ENCODE measurements at places on chromosomes 1 and 21.

DNA sequence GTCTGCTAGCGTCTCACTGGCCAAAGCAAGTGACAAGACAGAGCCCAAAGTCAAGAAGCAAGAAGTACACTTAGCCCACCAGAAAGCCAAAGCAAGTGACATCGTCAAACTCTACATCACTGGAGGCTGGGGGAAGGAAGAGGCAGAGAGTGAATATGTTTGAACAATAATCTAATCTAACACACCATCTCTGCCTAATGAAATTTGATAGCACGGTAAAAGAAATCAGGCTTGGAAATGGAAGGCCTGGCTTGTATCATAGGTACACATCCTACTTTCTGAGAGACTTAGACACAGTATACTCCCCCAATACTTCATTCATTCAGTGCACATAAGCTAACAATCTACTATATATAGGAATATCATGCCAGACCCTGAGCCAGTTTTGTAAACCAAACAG, 26.3 kb downstream of the TRABD2B start:
- DNase-seq = no peak

DNA sequence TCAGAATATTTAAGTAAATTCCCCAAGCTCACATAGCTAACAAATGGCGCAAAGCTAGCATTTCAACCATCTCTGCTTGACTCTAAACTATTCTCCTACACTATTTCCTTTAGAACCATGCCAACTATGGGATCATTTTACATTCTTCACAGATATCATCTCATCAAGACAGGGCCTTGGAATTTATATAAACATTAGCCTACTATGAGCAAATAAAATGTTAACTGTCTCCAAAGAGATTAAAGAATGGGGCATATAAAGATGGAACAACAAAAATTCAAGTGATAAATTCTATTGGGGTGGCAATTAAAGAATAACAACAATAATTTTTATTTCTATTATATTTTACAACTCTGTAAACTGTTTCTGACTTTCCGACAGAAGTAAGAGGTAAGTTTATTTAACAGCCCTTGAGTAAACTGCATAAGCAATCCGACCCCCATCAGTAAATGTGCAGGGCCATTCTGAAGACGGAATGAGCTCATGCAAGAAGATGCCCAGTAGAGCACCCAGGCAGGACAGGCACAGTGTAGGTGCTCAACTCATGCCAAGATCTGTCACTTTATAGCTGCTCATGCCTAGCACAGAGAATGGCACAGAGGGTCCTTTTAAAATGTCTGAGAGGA, 261.9 kb downstream of the VAV3 start:
- no peak for DNase-seq

DNA sequence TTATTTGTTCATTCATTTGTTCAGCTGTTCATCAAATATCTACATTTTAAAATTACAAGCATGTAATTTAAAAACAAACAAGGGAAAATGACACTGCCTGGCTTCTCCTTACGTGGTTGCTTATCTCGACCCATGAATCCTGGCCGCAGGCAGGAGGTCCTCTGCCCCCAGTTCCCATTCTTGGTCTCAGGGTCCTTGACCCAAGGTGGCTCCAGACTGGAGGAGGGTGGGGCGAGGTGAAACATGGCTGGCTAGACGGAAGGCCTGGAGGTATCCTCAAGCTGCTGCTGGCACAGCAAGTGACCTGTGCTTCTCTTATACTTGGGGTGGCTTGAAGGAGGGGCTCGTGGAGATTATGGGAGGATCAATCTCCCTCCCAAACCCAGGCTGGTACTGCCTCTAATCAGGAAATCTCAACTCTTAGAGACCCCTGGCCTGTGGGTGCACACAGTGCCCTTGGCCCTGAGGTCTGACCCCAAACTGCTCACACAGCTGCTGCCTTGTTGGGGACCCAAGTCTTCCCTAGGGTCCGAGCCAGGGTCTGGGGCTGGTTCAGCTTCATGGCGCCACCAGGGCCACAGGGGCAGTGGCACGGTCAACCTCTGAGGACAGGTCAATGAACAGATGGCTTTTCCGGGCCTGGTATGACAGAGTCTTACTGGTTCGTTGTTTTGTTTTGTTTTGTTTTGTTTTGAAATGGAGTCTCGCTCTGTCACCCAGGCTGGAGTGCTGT, 63.7 kb downstream of the SCCPDH start:
- no peak for DNase-seq

DNA sequence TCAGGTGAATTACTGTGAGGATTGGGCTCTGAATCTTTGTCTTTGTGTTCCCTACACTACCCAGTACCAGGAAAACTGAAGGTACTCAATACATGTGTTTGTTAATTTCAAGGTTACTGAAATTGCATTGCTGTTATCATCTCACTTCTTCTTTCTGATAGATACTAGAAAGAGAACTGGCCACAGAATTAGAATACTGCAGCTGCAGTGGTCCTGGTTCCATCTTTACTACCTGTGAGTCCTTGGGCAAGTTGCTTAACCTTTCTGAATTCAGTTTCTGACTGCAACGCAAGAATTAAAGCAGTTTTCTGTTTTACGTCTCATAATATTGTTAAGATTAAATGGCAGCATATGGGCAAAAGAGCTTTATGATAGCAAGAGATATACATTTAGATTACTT, 263.5 kb downstream of the LMO4 start:
- DNase-seq = no peak

DNA sequence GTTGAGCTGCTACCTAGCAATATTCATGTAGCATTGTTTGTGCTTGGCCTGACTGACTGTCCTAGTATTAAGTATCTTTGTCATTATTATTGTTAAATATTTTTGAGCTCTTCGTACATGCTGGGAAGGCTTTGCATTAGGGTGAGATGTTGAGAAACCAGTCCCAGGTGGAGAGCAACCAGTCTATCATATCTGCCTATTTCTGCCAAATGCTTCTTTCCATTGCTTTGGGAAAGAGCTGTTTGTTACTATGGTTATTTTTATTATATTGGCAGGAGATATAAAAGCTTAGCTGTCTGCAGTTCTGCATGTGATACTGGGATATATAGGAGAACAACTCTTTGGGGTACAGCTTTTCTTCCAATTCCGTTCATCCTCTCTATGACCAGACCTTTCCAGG, 85.1 kb downstream of the CLDN17 start:
- DNase-seq = no peak

- no peak for DNase-seq
Observed at GRCh38 chr1:248890549-248891498, 15.2 kb upstream of the PGBD2 start.
